ENCODE measurements at places on chromosomes 4 and X.

DNA sequence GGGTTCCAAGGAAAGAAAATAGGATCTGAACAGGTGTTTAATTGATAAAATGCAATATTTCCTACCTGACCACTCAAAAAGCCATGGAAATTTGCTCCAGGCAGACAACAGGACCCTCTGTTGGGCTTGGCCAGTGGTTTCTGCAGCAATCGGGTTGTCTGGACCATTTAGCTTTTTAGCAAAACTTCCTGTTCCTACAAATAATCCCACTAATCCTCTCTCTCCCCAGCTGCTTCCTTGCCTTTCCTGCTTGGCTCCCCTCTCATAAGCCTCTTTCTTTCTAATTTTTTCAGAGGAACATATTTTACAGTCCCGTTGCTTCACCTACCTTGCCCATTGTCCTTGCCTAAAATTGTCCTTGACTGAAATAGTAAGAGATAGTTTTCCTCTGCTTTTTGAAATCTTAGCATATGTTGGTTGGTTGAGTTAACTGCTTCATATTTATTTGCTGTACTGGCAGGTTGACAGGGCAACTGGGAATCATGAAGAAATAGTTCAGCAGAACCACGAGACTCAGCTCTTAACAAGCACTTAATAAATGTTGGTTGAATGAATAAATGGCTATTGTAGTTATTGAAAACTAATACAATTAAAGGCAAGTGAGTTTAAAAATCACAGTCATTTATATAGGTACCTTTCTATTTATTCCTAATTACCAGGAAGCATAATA lies 259.8 kb downstream of the KCNIP4 start:
- no peak for DNase-seq

DNA sequence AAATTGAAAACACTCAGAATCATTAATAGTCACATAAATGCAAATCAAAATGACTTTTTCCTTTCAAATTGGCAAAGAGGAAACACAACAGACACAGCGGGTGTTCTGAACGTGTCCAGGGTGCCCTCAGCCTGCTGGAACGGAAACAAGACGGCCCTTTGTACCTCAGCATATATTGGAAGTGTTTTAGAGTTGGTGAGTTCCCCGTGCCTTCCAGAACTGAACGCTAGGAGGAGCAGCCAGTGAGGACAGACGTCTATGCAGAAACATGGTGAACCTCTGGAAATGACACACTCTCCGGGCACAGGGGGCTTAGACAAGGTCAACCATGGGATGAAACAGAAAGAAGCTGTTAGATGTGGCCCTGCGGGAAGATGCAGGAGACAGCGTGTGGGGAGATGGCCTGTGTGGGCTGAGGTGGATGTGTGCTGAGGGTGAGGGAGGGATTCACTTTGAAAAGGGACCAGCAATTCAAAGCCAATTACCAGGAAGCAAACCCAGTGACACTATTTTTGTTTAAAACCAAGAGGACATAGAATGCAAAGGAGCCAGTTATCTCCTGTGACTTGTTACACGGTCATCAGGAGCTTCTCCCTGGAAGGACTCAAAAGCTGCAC lies 40.4 kb downstream of the RNF212 start:
- DNase-seq, result peak; percentile 30

DNA sequence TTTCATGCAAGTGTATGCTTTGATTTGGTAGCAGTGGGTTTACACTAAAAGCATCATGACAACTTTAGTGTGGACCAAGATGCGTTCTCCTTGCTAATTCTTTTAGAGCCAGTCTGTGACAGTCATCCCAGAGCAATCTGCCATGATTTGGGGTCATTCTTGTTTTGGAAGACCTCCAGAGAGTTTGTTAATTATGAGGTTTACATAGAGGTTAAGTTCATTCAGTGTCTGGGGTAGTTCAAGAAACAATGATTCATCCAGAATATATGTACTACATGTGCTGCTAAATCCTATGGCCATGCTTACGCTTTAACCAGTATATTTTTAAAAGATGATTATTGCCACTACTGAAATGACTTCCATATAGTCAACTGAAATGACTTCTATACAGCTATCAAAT lies 328.5 kb upstream of the AGA start:
- DNase-seq, result no peak

DNA sequence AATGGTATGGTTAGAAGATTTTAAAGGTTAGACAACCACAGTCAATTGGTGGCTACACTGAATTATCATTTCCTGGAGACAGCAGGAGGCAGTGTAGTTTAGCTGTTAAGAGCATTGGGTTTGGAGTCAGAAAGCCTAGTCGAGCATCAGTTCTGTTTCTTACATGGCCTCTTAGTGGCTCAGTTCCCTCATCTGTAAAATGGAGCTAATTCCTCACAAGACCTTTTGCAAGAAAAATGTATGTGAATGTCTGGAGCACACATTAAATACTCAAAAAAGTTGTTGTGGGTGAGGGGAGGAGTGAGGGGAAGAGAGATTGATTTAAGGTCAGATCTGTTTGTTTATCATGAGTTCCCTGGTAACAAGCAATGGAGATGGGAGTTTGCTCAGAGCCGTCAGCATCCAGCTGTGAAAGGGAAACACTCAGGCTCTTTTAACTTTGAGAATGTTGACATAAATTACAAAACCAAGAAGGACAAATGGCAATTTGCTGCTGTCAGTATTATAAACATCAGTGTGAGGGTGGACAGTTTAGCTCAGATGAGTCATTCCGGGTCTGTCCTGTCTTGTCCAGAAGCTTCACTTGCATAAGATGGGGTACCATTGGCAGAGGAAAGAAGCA lies 98.2 kb upstream of the PGRMC2 start:
- DNase-seq, result no peak

DNA sequence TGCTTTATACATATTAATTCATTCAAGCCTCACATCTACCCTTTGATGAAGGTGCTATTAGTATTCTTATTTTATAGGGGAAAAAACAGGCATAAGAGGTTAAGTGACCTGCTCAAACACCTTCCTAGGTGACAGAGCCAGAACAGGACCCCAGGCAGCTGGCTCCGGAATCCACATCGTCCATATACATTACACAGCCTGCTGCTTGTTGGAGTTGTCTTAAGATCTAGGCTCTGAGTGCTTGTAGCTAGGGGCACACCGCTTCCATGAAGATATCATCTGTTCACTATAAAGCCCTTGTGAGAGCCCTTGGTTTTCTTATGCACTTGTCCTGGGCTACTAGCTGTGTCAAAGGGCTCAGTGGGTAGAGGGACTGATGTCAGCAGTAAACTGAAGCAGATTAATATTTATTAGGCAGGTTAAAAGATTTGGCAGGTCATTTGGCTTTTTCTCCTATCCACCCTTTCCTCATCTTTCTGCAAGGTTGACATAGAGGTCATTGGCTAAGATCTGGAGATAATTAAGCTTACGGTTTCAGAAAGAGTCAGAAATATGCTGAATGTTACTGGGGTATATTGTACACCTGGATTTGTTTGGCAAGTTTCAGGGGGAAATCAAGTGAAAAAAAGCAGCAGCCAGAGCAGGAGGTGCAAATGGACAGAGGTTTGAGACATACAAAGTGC lies 195.4 kb downstream of the SOWAHB start:
- DNase-seq, result no peak
